PC-9 (cell line): ENCODE measurements at places on chromosomes 16 and 17.

DNA sequence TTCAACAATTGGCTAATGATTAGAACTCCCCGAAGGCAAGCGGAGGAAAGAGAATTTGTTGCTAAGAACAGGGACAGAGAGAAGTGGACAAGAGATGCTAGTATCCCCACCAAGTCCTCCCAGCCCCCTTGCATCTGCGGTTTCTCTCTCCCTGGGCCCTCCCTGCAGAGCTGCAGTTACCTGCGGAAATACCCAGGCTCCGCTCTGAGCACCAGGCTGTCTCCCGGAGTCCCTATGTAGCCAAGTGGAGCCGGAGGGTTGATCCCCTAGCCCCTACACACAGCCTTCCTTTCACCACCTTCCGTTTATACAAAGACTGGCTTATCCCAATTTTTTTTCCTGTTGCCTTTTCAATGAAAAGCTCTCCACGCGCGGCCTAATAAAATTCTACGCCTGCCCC is 834.4 kb downstream of the KCNJ2 start:
- DNase-seq, result no peak

DNA sequence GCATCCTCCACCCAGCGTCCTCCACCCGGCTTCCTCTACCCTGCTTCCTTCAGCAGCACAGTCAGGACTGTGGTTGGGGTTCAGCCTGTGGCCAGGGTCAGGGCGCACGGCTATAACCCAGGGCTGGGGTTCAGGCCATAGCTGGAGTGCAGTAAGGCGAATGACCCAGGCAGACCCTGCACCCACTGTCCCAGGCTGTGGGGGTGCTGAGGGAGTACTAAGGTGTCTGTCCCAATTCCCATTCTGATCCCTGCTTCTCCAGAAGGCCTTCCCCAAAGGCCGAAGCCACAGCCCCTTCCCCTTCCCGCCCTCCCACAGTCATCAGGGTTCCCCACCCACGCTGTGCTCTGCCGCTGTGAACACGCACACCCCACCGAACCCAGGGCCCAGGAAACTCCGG is 12.4 kb downstream of the EMC6 start:
- DNase-seq, result no peak

DNA sequence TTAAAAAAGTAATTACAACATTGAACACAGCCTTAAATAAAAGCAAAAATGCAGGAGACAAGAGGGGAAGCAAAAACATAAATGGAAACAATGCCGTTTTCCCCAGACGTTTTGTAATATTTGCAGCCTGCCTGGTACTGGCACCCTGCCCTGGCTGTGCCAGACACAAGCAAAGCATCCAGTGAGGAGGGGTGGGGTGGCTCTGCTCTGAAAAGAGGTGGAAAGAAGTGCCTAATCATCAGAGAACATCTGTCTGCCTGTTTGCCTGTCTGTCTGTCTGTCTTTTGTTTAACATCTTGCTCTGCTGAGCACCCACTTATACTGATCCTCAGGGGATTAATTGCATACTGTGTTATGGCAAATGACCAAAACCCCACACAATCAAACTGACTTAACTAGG is 62.7 kb downstream of the C16orf82 start:
- no peak for DNase-seq

DNA sequence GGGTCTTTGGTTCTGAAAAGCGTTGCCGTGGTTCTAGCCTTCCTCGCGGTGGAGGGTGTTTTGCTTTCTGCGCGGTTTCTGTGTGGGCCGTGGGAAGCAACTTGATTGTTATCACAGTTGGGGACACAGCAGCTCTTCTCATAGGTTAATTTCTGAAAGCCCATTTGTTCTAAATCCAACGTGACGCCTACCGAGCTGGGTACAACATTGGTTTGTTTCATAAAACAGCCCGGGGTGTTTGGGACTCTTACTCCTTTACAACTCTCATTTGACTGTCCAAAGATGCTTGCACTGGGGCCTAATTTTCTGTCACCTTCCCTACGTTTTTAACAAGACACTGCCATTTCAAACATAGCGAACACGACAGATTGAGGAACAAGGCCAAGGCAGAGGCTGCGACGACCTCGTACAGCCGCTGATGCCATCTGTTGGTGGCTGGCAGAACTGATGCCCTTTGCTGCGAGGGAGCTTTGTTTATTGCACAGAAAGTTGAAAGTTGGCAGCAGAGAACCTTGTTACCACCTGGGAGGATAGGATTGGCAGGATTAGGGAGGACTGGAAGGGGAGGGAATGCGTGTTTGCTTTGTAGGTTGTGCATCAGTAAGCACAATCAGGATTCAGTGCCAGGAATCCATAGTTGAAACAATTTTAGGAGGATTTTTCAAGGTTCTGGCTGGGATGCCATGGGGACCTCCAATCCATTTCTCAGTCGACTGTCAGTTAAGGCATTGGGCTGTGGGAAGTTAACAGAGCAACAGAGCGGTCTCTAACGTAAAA is 98.3 kb downstream of the PITPNC1 start:
- DNase-seq, result peak; percentile 67

DNA sequence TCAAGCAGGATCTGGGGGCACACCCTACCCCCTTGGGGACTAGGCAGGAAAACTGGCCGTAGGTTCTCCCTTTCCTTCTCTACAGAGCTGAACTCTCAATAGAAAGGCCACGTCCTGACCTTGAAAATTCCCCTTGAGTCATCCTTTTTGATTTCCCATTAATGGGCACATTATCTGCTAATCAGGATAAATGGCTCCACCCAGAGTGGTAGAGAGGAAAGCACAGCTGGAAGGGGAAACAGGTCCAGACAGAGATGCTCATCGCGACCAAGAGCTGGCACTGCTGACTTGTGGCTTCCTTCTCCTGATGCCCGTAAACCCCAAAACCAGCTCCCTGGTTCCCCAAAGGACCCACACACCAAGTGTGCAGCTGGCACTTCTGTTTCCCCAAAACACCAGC is 206.5 kb upstream of the CDH5 start:
- DNase-seq, result no peak

DNA sequence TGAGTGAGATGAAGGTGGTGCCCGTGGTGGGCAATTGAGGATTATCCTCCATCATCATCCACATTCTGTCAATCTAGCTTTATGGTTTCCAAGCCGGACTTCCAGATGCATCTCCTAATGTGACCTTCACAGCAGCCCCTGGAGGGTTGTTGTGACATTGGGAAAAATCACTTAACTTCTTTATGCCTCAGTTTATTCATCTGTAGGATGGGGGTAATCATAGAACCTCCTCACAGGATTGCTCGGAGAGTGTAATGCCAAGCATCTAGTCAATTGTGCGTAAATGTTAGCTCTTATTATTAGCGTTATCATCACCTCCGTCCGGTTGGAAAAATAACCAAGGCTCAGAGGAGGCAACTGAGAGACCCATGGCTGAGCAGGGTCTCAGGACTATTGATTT is 214.0 kb downstream of the CCDC182 start:
- peak; percentile 3 for DNase-seq

DNA sequence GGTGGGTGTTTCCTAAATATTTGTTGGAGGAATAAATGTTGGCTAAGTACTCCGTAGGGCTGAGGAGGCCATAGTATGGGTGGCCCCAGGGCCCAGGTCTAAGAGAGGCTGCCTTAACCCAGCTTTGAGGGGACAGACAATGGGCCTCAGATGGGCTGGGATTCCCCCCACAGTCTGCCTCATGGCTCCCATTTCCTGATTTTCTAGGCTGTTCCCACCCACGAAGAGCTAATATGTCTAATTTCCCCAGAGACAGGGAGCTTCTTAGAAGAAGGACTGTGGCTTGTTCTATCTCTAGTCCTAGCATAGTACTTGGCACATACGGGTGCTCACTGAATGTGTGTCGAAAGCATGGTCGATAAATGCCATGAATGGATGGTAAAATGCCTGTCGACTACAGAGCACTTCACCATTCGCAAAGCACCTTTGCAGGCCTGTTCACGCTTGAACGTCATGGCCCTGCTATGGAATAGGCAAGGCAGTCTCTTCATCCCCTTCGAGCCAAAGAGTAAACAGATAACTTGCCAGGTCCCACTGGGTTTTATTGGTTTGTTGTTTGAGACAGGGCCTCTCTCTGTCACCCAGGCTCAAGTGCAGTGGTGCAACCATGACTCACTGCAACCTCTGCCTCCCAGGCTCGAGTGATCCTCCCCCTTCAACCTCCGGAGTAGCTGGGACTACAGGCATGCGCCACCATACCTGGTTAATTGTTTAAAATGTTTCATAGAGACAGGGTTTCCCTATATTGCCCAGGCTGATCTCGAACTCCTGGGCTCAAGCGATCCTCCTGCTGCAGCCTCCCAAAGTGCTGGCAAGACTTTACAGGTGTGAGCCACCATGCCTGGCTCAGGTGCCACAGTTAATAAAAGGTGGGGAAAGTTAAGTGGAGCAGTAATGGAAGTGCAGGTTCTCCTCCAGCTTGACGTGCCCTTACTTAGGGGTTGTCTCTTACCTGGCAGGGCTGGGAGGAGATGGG is 9.7 kb downstream of the CHAD start:
- no peak for DNase-seq

GRCh38 chr16:77882358-77882757 is 94.0 kb downstream of the VAT1L start:
- no peak for DNase-seq

- no peak for DNase-seq
Observed at GRCh38 chr17:31401456-31402254, 10.2 kb downstream of the RAB11FIP4 start.

GRCh38 chr16:80671281-80671849 is 130.6 kb downstream of the DYNLRB2 start:
- no peak for DNase-seq
